ENCODE measurements at places on chromosomes 1 and 21.
A peak's percentile ranks its signal among the peaks of the same experiment; 100 is the strongest.

GRCh38 chr21:40658311-40658710 lies 188.6 kb downstream of the DSCAM start:
- DNase-seq: no peak

- DNase-seq: no peak
These were observed 480.2 kb upstream of the RUNX1 start for GRCh38 chr21:35529171-35529863.

DNA sequence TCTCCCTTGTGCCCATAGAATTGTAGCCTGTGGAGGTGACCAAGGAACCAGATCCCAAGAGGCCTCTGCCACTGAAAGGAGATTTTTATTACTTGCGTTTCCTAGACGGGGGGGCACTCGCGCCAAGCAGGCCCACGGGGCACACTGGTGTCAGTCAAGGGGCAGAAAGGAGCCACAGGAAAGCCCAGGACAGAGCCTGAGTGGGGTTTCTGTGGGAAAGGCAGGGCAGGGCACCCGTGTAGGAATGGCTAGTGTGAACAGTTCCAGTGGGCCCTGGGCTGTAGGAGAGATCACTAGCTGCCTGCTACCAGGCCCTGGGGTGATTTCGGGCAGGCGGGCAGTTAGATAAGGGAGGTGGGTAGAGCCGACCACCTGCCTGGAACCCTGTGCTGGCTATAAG lies 70.8 kb downstream of the ADARB1 start:
- no peak for DNase-seq

DNA sequence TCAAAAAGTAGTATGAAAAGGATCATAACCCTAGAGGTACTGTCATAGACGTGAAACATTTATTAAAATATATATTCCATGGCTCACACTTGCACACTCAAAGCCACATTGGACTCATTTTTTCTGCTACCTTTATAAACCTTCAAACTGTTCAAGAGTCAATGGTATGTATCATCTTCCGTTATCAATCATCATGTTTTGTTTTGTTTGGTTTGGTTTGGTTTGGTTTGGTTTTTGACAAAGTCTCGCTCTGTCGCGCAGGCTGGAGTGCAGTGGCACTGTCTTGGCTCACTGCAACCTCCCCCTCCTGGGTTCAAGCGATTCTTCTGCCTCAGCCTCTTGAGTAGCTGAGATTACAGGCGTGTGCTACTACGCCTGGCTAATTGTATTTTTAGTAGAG lies 1.8 kb downstream of the IFNAR2 start:
- DNase-seq: no peak

GRCh38 chr1:100455478-100456072 lies 82.4 kb upstream of the GPR88 start:
- DNase-seq: no peak

GRCh38 chr1:21100481-21100921 lies 76.2 kb downstream of the EIF4G3 start:
- no peak for DNase-seq

DNA sequence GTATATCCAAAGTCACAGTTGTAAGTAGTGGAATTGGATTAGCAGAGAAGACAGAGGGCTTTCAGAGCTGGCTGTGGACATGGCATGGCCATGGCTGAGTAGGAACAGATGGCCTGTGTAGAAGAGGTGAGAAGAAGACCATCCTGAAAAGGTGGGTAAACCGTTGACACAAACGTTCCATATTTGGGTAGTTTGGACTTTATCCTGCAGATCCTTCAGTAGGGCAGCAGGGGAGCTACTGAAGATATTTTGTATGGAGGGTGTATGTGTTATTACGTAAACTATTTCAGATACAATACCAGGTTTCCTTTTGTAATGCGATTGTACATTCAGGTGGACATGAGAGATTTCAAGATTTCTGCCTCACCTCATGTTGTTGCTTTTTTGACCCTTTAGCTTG lies 1.6 kb downstream of the UTP11 start:
- no peak for DNase-seq

GRCh38 chr1:54994355-54994990 lies 4.3 kb upstream of the BSND start:
- DNase-seq: no peak

DNA sequence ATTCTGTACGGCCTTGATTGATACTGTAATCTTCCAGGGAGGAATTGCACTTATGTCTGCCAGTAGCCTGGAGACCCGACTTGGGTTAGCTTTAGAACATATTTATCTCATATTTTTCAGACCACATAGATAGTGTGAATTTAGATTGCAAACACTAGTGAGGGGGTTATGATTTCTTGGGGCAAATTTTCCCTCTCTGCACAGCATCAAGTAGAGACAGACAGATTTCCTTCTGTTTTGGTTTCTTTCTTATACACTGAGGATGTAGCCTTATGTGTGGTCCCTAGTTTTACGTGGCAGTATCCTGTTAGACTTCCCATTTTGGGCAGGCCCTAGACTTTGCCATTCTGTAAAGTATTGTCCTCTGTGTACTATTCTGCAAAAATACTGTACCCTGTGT lies 29.0 kb downstream of the SOAT1 start:
- no peak for DNase-seq

DNA sequence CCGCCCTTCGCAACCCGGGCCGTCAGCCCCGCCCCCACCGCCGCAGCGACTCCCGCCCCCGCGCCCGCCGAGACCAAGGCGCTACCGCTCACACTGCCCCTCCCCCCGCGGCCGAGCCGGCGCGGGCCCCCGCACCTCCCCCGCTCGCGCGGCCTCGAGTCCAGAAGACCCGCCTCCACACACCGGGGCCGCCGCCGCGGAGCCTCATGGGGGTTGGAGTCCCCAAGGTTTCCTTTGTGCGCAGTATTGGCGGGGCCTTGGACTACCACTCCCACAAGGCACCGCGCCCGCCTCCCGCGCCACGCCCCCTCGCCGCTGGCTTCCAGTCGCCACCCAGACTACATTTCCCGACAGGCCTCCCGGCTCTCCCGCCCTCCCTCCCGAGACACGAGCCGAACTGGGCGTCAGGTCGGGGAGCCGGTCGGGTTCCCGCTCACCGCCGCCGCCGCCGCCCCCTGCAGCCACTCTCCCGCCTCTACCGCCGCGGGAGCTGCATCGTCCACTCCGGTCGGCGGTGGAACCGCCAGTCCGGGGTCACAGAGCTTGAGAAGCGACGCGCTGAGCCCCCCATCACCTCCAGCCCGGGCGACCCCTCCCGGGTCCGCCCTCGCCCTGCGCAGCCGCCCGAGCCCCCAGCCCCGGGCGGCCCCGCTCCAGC lies at the start of gene PHF13:
Gene PHF13 (plus strand): TSS at position 371 of the 658 bp plus-strand sequence. CDS start 336 bp downstream, outside the sequence.
- peak; percentile 99 for DNase-seq

- no peak for DNase-seq
These were observed 27.9 kb downstream of the ZBED6 start for GRCh38 chr1:203823306-203823705.

DNA sequence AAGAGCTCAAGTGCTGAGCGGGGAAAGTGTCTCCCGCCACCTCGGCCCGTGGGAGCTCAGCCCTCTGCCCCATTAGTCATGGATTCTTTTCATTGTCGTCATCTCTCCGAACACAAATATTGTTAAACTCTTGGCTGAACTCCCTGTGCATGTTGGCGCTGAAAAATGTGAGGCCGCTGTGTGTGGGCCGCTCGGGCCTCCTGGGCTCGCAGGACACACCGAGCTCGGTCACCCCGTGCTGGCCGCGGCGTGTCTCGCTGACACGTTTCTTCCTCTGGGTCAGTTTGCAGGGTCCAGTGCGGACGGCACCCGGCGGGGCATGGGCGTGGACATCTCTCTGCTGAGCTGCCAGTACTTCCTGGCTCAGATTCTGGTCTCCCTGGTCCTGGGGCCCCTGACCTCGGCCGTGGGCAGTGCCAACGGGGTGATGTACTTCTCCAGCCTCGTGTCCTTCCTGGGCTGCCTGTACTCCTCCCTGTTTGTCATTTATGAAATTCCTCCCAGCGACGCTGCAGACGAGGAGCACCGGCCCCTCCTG lies 25.6 kb downstream of the SLC45A1 start:
- DNase-seq: no peak

GRCh38 chr1:50633465-50633864 lies 210.2 kb upstream of the DMRTA2 start:
- peak; percentile 71 for DNase-seq

- no peak for DNase-seq
These were observed 399.8 kb downstream of the PLPP3 start for GRCh38 chr1:56179543-56179942.

GRCh38 chr1:96048572-96049212 lies 672.9 kb upstream of the PTBP2 start:
- DNase-seq: no peak

DNA sequence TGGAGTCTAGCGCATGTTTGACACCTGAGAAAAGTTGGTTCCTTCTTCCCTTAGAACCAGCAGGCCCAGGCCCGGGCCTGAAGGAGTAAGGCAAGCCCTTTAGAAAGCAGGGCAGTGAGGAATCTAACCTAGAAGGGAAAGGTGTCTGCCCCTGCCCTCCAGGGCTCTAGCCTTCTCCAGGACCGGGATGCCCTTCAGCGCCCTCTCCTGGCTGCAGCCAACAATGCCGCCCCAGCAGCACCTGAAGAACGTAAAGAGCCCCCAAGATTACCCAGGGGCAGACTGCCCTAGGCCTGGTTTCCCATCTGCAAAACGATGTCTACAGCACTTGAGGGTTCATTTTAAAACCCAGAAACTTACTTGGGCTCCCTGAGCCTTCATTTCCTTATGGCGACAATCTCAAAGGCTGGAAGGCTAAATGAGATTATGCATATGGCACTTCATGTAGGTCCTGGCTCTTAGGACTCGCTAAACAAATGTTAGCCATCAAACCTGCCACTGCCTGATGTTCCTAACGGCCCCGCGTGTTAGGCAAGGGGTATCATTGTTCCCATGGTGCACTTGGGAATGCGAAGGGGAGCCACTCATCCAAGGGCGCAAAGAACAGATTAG lies 106.7 kb upstream of the KLHDC7A start:
- DNase-seq: no peak

GRCh38 chr21:21332492-21332891 lies 334.3 kb downstream of the NCAM2 start:
- DNase-seq: no peak

DNA sequence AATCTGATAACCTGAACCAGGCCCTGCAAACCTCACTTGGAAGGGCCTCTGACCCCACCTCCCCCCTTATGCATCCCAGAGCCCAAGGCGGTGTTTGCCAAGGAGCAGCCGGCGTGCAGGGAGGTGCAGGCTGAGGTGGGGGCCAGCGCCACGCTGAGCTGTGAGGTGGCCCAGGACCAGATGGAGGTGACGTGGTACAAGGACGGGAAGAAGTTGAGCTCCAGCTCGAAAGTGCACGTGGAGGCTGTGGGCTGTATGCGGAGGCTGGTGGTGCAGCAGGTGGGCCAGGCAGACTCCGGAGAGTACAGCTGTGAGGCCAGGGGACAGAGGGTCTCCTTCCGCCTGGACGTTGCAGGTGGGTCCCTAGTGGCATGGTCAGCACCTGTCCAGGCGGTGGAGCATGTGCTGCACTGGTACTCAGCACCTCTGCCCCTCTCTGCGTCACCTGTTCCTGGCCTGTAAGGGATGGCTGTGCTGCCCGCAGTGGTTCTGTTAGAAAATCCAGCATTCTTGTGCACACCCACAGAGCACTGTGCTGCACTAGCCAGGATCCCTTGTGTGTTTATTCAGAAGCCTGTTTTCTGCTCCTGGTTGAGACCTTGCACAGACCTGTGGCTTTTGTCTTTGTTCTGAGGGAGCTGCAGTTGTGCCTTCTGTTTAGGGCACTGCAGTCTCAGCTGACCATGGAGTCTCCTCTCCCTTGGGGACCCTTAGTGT lies 11.6 kb downstream of the OBSCN start:
- DNase-seq: no peak

GRCh38 chr1:219419065-219419464 lies 193.8 kb downstream of the ZC3H11B start:
- DNase-seq: no peak

- DNase-seq: no peak
These were observed 41.5 kb downstream of the IER5 start for GRCh38 chr1:181129771-181130606.

GRCh38 chr1:212457740-212458338 lies 25.1 kb downstream of the NENF start:
- peak; percentile 51 for DNase-seq

GRCh38 chr1:21317690-21318043 lies 27.4 kb upstream of the ECE1 start:
- no peak for DNase-seq

DNA sequence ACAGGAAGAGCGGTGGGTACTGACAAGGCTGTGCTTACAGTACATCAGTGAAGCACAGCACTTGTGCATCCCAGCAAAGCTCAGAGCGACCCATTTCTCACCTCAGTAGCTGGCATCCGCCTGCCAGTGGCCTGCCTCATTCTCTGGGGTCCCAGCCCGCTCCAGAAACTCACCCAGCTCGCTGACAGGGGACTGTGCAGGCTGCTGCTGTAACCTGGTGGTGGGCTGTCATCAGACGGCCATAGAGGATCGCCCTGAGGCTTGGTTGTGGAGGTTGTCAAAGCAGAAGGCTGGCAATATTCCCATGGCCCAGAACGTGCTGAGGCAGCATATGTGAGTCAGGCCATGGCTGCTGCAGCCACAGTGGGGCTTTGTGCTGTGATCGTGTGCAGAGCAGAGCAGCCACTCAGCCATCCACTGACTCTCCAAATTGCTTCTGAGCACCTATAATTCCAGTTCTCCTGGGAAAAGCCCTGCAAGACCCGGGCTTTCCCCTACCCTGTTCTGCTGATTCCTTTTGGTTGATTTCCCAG lies 13.6 kb upstream of the GPR137B start:
- DNase-seq: no peak

DNA sequence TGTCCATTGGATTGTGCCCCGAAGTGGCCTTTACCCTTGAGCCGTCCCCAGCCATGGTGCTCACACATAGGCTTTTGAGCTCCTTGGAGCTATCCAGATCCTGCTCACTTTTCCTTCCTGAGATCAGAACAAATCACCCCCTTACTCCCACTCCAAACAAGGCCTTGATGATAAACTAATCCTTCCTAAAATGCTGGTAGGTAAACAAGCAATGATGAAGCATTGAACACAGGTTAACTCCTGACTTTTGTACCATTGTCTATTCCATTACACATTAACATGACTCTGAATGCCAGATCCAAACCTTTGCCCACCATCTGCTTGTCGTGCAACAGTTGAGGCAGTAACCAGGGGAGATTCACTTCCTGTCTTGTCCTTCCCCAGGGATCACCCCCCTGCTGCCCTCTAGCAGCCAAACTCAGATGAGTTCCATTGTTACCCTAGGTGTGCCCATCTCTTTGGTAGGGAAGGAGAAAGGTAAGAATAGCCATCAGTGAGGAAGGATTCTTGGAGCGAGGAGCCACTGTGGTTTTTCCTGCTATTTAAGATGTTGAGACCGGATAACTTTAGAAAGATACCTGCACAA lies 79.5 kb upstream of the DNAJC6 start:
- no peak for DNase-seq
